ENCODE measurements at places on chromosomes 3 and 15.

DNA sequence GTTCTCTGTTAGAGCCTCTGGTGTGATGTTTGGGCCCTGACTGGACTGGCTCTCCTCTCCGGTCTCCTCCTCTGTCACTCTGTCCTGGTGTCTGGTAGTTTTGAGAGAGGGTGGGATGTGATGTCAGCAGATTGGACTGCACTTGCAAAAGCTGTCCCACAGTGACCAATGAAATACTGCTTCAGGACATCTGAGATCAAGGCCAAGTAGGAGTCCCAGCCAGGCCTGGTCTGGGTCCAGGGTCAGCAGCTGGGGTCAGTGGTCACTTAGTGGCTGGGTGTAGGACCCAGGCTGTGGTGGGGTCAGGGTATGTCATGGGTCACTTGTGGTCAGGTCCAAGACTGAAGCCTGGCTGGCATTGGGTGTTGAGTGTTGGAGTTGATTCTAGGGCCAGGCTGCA is 20.9 kb downstream of the ALDH1L1 start:
- no peak for DNase-seq

GRCh38 chr3:195007766-195008165 is 263.2 kb downstream of the XXYLT1 start:
- peak; percentile 15 for DNase-seq

DNA sequence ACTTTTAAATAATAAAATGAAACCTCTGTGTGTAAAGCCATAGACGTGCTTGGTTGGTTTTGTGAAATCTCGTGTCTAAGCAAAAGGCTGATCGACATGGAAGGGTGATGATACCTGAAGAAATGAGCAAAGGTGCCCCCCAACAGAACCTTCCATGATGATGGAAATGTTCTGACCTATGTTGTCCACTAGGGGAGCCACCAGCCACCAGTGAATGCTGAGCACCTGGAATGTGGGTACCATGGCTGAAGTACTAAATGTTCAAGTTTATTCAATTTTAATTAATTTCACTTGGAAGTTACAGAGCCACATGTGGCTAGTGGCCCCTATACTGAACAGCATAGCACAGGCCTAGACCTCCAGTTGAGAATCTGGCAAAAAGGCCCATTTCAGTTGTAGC is 158.8 kb downstream of the POLR2M start:
- DNase-seq = no peak

GRCh38 chr3:148289159-148289558 is 408.5 kb upstream of the AGTR1 start:
- DNase-seq = no peak
